ENCODE measurements at places on chromosomes 2 and 18.

GRCh38 chr2:171407030-171407675 lies 26.6 kb downstream of the METTL8 start:
- no peak for DNase-seq

DNA sequence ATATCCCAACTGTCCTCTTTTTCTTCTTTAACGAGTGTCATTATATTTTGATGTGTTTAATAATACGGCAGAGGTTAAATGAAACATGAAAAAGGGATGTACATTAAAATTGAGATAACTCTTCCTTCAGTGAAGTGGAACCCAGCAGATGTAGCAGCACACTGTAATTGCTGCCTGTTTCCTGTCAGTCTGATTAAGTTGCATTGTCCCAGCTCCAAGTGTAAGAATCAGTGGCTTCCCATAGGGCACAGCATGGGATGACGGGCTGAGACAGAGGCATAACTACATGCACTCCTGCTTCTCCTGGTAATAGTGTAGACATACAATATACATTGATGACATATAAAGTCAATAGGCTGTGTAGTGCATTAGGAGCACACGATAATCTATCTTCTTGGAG lies 175.8 kb upstream of the TCF4 start:
- DNase-seq, result no peak

- DNase-seq, result no peak
Observed at GRCh38 chr2:51014759-51015158, 17.2 kb downstream of the NRXN1 start.

DNA sequence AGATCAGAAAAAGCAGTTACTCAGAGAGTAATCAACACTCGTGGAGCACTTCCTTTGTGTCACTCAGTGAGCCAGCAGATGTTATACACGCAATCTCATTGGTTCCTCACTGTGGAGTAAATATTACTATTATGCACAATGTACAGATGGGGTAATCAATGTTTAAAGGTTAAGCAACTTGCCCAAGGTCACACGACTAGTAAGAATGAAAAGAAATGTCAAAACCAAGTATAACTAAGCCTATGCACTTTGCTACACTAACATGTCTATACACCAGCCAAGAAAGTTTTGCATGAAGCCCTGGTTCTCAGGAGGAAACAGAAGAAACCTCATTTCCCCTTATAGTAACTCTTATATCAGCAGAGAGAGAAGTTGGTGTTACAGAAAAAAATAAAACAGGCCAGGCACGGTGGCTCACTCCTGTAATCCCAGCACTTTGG lies 5.4 kb downstream of the METTL21A start:
- no peak for DNase-seq

- DNase-seq, result no peak
Observed at GRCh38 chr18:22342625-22343024, 75.1 kb downstream of the CTAGE1 start.

DNA sequence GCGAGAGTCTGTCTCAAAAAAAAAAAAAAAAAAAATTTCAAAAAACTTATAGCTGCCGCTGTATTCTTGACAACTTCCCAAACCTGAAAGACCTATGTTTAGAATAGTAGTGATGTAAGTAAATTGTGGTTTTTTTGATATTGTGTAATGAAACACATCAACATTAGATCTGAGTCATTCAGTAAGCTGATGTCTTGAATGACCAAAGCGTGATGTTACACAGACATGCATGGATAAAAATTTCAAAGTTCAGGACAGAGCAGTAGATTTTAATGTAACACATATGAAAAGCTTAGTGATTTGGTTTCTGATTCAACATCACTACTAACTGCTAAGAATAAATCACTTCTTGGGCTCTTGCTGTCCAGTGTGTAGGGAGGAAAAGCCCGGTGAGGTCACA lies 69.3 kb upstream of the MEX3C start:
- no peak for DNase-seq

- DNase-seq, result no peak
Observed at GRCh38 chr2:45654250-45654649, 2.8 kb downstream of the PRKCE start.

DNA sequence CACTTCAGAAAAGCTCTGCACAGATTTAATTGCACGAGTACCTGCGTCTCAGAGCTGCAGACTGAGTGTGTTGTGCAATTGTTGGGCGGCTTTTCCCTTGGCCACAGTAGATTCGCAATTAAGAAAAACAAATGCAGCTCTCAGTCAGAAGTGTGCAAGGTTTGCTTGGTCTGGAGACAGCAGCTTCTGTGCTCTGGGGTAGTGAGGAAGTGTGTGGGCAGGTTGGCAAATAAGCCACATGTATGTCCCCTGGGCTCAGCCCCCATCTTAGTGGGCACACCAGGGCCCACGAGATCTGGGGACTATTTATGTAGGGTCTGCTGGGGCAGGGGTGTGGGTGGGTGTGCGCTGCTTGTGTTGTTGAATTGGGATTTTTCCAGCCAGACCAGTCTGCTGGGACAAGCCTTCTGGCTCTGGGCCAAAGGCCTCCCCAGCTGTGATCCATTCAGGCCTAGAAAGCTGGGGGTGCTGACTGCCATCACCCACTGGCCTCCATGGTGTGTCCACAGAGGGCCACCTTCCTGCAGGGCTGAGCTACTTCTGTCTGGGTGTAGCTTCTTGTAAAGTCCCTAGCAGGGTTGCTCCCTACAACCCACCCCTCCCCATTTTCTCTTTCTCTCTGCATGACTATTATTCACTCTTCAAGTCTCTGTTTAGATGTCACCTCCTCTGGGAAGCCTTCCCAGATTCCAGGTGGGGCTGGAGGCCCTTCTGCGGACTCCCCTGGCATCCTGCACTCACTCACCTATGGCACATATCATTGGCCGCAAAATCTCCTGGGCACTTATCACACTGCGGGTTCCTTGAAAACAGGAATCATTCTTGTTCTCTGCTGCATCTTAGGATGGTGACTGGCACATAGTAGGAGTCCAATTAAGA lies 67.8 kb downstream of the ODC1 start:
- DNase-seq, result no peak

DNA sequence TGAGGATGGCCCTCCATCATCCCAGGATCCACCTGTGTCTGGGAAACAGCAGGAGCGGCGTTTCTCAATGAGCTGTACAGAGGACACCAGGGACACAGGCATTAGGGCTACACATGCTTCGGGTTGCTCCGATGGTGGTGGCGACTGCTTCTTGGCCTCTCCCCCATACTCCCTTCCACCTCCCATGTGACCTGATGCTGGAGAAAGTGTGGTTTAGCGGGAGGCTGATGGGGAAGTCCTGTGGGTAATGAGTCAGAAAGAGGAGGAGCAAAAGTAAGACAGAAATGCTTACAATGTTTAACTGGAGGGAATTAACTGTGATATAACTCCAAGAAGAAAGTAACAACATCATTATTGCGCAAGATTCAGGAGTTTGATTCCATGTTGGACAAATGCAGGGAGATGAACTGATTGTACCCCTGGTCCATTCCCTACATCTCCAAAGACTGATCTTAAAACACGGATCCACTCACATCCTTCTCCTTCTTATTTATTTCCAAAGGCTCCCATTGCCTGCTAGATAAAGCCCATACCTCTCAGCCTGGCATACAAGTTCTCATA lies 186.6 kb downstream of the NRP2 start:
- DNase-seq, result peak; percentile 32

GRCh38 chr2:108565778-108566375 lies 31.6 kb downstream of the LIMS1 start:
- no peak for DNase-seq

All from activated naive CD8-positive, alpha-beta T cell treated with anti-CD3 and anti-CD28 coated beads, Interleukin-2, amount 10 ng/mL, durations not matched to agents 7 days and 5 days (primary cell).